ENCODE measurements at places on chromosomes 1 and 21.

DNA sequence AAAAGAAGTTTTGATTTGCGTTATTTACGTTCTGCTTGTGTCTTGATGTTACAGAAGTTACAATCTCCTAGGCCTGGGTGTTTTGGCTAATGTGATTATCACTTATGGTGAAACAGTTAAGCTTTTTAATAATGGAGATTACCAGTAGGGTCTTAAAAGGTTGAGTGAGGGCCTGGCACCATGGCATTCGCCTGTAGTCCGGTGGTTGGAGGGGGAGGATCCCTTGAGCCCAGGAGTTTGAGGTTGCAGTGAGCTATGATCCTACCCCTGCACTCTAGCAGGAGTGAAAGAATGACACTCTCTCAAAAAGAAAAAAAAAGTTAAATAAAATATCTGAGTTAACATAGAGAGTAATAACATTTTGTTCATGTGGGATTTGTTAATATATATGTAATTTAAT is 8.8 kb upstream of the SPEN start:
- ATAC-seq, result no peak

GRCh38 chr1:44333376-44333775 is 21.7 kb downstream of the ERI3 start:
- no peak for ATAC-seq

- no peak for ATAC-seq
Observed at GRCh38 chr1:8580566-8580965, 236.9 kb downstream of the RERE start.

DNA sequence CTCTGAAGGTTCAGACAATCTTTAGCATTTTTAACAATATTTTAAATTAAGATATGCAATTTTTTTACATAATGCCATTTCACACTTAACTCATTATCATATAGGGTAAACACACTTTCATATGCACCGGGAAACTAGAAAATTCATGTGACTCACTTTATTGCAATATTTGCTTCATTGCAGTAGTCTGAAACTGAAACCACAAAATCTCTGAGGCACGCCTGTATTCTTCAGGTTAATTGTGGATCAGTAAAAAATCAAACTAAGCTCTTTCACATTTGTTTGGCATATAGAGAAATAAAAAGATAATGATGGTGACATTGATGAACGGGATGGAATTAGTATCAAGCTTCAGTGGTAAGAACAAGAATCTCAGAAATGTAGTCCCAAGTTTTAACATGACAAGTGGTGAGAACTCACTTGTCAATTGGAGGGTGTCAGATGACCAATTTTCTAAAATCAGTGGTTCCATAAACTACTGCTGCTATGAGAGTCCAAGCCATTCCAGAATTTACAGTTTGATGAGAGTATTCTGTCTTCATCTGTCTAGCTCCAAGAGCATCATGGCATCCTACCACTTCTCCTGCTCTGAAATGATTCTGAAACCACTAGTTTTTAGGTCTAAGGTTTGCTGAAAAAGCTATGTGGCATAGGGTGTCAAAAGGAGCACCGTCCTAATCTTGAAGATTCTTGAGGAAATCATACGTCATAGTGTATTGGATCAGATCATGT is 281.0 kb downstream of the PTPRC start:
- no peak for ATAC-seq

DNA sequence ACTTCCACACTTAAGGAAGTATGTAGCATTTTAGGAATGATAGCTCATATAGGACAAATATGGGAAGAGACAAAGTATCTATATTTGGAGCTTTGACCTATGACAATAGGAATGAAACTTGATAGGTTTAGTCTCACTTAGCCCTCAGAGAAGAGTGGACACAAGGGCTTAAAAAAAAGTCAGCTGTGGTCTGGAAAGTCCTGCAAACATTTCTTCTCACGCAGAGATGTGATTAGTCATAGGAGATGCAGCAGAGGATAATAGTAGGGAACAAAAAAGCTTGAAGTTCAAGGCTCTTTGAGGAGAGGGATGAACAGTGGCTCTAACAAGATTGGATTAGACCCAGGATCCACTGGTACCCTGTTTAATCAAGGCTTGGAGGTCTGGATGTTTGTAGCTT is 14.8 kb upstream of the RNF220 start:
- ATAC-seq, result no peak

DNA sequence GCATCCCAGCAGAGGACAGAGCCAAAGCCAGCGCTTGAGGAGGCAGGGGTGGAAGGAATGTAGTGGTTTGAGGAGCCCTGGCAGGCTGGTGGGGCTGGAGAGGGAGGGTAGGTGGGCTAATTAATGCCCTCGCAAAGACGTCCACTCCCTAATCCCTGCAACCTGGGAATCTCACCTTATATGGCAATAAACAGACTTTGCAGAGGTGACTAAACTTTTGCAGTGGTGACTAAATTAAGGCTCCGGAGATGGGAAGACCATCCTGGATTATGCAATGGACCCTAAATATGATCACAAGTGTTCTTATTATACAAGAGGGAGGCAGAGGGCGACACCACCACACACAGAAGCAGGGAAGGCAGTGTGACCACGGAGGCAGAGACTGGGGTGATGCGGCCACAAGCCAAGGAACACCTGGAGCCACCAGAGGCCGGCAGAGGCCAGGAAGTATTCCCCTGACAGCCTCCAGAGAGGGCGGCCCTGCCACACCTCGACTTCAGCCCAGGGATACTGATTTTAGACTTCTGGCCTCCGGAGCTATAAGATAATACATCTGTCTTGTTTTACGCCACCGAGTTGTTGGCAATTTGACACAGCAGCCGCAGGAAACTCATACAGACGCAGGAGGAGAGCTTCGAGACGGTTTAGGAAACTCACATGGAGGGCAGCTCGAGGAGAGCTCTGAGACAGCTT is 23.1 kb upstream of the NPPB start:
- ATAC-seq, result no peak

- ATAC-seq, result no peak
Observed at GRCh38 chr1:240287722-240288121, 196.0 kb downstream of the FMN2 start.

- ATAC-seq, result no peak
Observed at GRCh38 chr1:52739699-52740467, 13.6 kb downstream of the ZYG11B start.

GRCh38 chr1:172360985-172361384 is 59.5 kb upstream of the C1orf105 start:
- ATAC-seq, result peak; percentile 76

- no peak for ATAC-seq
Observed at GRCh38 chr1:168135116-168135920, 1.4 kb downstream of the GPR161 start.

DNA sequence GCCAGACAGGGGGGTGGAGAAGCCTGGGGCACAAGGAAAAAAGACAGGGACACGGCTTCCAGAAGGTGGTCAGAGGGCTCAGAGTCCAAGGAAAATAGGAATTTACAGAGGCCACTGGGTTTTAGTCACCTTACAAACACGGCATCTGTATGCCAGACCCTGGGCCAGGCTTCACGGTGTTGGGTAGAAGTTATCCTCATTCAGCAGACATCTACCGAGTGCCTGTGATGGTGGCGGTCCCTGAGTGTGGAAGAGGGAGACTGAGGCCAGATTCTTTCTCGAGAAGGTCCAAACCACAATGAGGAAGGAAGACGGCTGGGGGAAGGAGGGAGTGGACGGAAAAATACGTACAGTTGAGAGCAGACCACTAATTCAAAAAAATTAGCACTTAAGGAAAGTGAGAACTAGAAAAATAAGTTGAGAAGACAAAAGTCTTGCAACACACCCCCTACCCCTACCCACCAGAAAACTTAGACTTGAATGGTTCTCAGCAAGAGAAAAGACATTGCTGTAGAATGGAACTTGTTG is 864 bp upstream of the BTG2 start:
- no peak for ATAC-seq

- ATAC-seq, result no peak
Observed at GRCh38 chr1:150477733-150478132, 9.5 kb upstream of the TARS2 start.

- ATAC-seq, result no peak
Observed at GRCh38 chr1:166980818-166981217, 5.5 kb upstream of the ILDR2 start.

Data from stimulated activated memory B cell treated with anti-CD40 and anti-IgM and Interleukin-4, amounts not matched to agents 10 μg/mL and 1 μg/mL and 100 μg/mL, for 72 hours (primary cell).